Activated CD4-positive, CD25-positive, alpha-beta regulatory T cell (primary cell): ENCODE measurements at places on chromosomes 1 and 21.
A peak's percentile ranks its signal among the peaks of the same experiment; 100 is the strongest.

GRCh38 chr1:87644033-87644578, 315.4 kb downstream of the LMO4 start:
- no peak for DNase-seq

DNA sequence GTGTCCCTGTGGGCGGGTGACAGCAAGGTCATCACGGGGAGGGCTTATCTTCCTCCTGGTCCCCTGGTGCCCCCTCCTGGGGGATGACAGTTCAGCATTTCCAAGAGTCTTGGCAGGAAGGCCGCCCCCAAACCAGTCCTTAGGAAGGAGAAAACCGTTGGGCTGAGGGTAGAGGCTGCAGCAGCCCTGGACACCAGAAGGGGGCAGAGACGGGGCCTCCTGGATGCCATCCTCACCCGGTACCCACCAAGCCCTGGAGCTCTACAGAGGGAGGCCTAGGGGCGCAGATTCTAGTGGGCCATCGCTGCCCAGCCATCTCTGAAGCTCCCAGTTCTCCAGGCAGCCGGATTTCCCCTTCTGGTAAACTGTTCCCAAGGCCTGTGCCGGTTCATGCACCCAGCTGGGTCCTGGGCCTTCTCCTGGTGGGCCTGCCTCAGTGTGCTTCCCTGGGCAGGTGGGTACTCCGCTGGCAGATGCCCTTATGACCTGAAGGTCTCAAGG, 14.8 kb upstream of the ZNF669 start:
- peak; percentile 16 for DNase-seq

GRCh38 chr1:162147760-162148159, 78.3 kb downstream of the NOS1AP start:
- DNase-seq, result no peak

DNA sequence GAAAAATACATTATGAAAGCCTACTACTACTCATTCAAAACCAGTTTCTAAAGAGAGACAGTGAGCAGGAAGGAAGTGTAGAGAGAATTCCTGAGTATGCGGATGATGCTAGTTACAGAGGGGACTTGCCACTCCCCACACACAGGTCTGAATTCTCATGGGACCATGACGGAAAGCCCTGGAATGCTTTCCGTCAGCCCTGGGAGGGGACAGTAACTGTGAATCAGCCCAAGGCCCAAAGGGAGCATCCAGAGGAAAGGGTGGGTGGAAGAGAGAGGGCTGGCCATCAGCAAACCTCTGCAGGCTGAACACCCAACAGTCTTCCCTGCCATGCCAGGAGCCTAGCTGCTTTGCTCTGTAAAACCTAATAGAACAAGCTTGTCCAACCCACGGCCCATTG, 36.4 kb downstream of the RCSD1 start:
- DNase-seq, result no peak

- no peak for DNase-seq
These were observed 40.2 kb upstream of the SLC35D1 start for GRCh38 chr1:67094191-67094590.

GRCh38 chr1:25117233-25117823, 115.0 kb downstream of the SYF2 start:
- no peak for DNase-seq

DNA sequence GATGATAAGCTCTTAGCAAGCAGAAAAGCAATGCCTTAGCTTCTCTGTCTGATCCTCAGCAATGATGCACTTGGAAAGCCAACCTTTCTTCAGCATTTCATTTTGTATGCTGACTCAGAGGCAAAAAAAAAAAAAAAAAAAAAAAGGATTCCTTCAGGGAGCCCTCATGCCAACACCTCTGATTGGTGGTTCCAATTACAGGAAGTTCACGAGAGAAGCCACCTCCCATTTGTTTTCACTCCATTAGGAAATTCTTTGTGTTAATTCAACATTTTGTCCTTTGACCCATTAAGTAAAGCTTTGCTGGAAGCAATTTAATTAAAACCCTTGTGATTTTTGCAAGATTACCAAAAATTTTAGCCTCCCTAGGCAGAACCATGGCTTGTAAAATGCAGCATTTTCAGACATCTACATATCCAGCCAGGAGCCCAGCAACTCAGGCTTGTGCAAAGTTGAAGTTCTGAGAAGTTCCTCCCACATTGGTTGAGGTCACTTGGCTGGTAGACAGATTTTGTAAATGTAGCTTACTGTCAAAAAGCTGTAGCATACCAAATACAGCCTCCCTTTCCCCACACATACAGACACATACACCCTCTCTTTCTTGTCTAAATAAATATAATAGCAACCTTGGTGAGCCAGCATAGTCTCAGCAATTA, 27.1 kb upstream of the VTCN1 start:
- DNase-seq, result no peak

GRCh38 chr1:153610334-153610733, 2.6 kb downstream of the S100A16 start:
- DNase-seq, result no peak

- DNase-seq, result no peak
These were observed 55.2 kb downstream of the TOMM20 start for GRCh38 chr1:235073331-235073967.

DNA sequence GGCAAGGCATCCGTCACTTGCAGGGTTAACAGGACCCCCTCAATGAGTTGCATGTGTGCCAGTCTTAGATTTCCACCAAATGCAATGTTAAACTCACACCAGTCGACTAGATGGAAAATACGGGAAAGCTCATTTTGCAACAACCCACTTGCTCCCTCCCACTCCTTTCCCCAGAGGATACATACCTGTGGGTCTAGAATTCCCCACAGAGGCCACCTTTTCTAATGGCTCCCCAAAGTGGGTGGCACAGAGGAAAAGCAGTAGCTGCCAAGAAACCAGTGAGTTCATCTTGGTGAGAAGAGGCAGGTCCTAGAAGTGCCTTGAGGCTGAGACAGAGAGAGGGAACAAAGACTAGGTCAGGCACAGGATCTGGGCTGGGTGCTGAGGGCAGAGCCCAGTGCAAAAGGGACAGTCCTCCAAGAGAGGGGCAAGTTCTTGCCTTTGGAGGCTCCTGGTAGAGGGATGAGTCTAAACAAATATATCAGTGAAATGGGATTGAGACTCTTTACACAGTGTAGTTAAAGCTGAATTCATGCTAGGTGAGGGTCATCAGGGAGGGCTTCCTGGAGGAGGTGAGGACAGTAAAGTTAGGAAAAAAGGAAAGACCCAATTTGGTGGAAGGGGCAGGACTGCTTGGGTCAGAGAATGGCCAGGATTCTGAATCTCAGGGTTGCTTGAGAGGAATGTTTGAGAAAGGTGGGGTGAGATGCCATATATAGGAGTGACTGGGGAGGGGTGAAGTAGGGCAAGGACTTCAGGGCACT, 3.5 kb downstream of the KISS1 start:
- no peak for DNase-seq

- DNase-seq, result no peak
These were observed 24.4 kb upstream of the PWP2 start for GRCh38 chr21:44082648-44083440.

GRCh38 chr1:152227310-152227928, 3.4 kb upstream of the HRNR start:
- DNase-seq, result no peak

GRCh38 chr1:223010582-223011504, 132.2 kb downstream of the TLR5 start:
- DNase-seq, result no peak

- DNase-seq, result no peak
These were observed 28.5 kb downstream of the DENND2C start for GRCh38 chr1:114641377-114641776.

DNA sequence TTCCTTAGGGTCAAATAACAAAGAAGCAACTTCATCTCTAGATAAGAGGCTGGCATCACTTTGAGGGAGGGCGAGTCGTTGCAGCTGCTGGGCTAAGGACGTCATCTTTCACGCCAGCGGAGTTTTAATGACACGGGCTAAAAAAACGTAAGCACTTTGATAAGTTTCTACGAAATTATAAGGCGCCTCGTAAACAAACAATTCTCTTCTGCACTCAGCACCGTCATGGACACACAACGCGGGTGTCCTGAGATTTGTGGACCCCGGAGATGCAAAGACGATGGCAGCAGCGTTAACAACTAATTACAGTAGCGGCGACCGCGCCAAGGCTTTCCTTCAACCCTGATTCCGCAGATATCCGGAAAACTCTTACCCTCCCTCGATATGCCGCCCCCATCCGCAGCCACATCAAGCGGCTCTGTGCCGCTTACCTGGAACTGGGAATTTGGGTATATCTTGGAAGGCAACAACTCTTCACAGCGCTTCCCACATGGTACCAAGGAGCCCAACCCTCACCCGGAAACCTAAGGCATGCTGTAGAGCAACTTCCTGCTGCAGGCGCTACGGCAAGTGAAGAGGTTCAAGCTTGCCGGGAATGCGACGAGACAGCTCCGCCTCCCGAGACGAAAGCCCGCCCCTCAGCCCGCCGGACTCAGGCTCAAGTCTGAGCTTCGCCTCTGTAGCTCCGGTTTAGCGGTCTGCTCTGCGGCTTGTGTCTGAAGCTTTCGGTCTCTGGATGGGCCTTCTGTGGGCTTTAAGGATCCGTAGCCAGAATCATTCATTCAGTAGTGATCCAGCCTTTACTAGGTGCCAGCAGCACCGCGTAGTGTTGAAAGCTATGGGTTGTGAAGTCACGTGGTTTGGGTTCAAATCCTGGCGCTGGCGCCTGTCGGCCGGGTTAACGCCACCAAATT, at the start of gene HEATR1:
Gene HEATR1 (minus strand): TSS at position 526 of the 914 bp plus-strand sequence. CDS start 421 bp downstream, at position 105.
- DNase-seq, result peak; percentile 59

GRCh38 chr21:41877901-41878830, 978 bp downstream of the PRDM15 start:
- DNase-seq, result no peak

DNA sequence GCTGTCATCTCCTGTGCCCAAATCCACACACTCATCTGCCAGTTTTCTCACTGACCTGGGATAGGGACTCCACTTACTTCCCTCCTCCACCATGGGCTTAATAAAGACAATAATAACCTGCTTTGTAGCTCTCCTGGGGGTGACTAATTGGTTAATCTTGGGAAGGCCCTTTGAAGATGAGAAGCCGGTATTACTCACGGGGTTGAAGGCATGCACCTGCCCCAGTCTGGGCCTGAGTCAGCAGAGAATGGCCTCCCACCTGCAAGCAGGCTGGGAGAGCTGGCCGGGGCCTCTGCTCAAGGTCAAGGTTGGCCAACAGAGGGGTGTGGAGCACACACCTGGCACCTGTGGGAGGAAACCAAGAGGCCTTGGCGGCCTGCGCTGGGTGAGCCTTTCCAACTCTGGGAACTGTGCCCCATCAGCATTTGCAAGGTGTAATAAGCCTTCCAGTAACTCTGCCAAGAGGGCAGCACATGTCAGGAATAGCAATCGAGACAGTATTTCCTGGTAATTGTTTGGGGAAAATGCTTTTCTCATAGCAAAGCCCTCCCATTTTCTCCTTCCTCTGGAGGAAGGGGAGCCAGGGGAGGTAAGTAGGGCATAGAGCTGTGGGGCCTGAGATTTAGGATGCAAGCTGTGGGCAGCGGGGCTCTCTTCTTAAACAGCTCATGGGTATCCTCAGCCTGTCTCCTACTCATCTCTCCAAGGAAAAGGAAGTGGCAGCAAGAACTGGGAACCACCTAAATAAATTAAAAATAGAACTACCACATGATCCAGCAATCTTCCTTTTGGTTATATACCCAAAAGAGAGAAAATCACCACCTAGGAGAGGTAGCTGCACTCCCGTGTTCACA, 49.0 kb downstream of the TOMM20 start:
- no peak for DNase-seq

- DNase-seq, result no peak
These were observed 322.8 kb downstream of the PAPPA2 start for GRCh38 chr1:176785791-176786190.

- no peak for DNase-seq
These were observed 39.5 kb upstream of the TNFRSF1B start for GRCh38 chr1:12127206-12127810.

GRCh38 chr1:172376431-172376830, 44.1 kb upstream of the C1orf105 start:
- DNase-seq, result no peak

GRCh38 chr21:34938089-34938764, 110.9 kb downstream of the RUNX1 start:
- no peak for DNase-seq

- no peak for DNase-seq
These were observed 3.7 kb downstream of the ATP1A1 start for GRCh38 chr1:116376729-116377086.

- DNase-seq, result no peak
These were observed 40.1 kb upstream of the LRRC8D start for GRCh38 chr1:89780721-89781120.

GRCh38 chr1:150008699-150009098, 1.8 kb downstream of the OTUD7B start:
- no peak for DNase-seq

DNA sequence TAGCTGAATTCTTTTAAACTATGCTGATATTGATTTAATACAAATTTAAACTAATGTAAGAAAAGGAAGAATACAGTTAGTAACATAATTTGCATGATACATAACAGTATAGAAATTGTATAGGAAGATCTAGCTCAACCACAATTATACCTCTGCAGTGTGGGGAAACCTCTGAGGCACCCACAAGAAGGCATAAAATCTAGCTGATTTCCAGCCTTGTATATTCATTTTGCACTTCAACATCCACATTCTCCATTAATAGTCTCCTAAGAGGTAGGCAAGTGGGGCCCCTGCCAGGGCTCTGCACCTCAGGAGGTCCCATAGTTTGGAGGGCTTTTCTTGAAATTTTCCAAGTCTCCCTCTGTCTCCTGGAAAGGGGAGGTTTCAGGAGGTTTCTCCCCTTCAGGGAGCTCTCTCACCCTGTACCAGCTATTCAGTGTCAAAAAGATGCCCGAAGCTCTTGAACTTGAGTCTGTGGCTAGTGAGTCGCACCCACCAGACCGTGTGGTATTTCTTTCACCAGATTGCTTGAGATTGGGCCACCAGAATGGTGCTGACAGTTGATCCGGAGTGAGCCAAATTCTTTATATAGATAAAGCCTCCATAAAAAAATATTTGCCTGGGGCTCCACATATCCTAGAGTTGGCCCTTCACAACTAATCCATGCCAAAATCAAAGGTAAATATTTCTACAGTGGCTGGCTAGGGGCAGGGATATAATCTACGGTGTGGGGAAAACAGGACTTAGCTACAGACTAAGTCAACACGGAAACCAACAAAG, 108.2 kb downstream of the TIAM1 start:
- DNase-seq, result no peak

GRCh38 chr1:212583643-212584042, 24.9 kb upstream of the ATF3 start:
- DNase-seq, result no peak

DNA sequence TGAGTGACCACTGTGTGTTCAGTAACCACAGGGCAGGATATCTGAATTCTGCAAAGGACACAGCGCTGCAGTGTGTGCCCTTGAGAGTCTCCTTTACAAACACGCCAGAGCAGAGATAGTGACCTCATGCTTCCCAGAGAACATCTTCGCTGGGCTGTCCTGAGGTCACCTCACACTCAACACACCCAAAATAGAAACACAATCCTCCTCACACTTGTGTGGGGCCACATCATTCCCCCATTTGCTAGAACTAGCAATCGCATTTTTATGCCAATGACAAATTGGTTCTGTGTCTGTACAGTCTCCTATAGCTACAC, 140.1 kb upstream of the NRIP1 start:
- DNase-seq, result no peak
